ENCODE measurements at places on chromosomes 16 and 17. TPM values are rescaled to one million over a fixed set of nuclear protein-coding genes. Genes with fewer than 3 reads are reported as not detected.

DNA sequence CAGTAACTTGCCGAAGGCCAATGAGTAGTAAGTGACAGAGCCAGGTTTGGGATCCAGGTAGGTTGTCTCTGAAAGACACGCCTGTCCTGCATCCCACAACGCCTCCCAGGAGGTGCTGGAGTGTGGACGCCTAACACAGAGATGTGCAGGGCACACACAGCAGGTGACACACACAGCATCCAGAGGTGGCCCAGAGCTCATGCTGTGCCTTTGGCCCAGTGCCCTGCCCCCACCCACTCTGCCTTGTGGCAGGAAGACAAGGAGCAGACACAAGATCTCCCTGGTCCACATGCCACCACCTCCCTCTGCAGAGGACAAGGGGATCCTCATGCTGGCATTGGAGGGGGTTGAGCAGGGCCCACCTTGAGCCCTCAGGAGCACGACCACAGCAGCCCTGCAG lies 14.7 kb upstream of the STH start:
- DNase-seq, result no peak

- DNase-seq, result no peak
Observed at GRCh38 chr16:50467943-50468748, 80.0 kb upstream of the NKD1 start.

DNA sequence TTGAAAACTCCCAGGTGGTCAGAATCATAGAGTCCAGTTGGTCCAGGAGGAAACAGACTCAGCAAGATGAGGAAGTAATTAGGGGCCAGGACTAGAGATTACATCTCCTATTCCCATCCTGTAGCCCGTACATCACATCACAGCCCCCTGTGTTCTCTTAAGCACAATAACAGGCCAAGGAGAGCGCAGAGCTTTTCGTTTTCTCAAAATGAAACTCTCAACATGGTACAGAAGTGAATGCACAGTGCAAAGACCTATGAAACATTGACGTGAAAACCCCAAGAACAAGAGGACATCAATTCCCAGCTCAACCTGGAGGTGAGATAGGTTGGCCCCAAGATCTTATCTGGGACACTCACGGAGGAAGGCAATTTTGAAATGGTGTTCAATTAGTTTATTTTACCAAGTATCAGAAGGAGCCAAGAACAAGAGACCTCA lies 9.0 kb downstream of the PIK3R5 start:
- DNase-seq, result no peak

Gene GLIS2
- total RNA-seq, result 1.9 TPM

Gene CCT6B
- total RNA-seq, result 0.68 TPM

Data from right lobe of liver (tissue), 6 donors.